Activated CD4-positive, alpha-beta T cell treated with anti-CD3 and anti-CD28 coated beads, Interleukin-2, amount 50 U/mL, for 1 hour (primary cell): ENCODE measurements at places on chromosomes 1 and 21.

GRCh38 chr1:58710190-58711085, 10.6 kb upstream of the MYSM1 start:
- DNase-seq: no peak

DNA sequence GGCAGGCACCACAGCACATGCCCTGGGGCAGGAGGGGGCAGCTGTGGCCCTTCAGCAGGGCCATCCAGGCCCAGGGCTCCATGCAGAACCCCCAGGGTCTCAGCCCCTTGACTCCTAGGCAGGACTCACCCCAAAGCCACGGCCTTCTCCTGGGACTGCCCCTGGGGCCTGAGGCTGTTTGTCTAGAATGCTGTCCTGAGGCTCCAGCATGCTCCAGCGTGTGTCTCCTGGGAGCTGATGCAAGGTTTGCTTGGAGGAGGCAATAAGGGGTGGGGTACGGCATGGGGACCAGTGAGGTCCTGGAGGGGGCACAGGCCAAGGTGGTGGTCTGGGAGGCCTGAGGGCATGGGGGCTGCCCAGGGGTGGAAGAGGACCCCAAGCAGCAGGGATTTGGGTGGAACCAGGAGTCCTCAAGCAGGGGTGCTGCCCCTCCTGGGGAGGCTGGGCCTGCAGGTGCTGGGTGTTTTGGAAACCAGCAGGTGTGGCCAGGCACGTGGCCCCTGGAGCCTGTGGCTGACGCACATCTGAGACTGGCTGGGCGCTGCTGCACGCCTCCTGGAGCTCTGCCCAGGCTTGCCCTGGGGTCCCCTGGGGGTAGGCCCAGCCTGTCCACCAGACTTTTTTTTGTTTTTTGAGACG, 7.8 kb upstream of the CALML6 start:
- no peak for DNase-seq

DNA sequence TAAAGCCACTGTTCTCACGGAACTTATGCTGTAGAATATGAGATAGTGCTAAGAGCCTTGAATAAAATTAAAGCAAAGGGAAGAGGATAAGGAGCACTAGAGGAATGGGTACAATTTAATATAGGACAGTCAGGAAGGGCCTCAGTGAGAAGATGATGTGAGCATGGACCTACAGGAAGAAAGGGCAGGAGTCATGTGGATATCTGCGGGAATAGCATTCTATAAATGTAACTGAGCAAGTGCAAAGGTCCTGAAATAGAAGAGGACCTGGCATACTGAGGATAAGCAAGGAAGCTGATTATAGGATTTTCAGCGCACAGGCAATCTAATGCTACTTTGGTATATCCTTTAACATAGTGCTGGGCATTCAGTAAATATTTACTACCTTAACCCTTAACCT, 12.6 kb upstream of the BCAS2 start:
- no peak for DNase-seq

- no peak for DNase-seq
These were observed 51.5 kb upstream of the GCLM start for GRCh38 chr1:93960641-93961147.

DNA sequence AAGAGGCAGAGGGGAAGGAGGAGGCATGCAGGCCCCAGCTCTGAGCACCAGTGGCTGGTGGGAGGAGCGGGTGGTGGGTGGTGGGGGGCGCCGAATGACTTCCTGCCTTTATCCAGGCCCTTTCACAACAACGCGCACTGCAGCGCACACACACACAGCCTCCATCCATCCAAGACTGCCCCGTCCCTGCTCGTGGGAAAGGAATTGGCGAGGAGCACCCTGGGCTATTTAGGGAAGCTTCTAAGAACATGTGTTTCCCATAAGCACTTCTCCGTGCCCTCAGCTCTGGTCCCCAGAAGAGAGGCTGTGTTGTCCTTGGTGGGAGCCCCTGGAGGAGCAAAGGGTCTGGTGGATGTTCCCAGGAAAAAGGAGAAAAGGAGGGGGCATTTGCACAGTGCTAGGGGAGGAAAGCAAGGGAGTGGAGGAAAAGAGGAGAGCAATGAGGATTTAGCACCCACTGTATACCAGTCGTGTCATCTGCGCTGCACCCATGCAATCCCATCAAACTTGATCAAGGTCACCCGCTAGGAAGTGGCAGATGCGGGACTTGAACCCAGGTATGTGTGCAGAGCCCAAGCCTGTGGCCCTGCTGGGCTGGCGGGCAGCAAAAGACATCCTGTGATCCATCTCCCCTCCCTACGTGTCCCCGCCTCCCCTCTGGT, 28.1 kb downstream of the EPHA2 start:
- no peak for DNase-seq

DNA sequence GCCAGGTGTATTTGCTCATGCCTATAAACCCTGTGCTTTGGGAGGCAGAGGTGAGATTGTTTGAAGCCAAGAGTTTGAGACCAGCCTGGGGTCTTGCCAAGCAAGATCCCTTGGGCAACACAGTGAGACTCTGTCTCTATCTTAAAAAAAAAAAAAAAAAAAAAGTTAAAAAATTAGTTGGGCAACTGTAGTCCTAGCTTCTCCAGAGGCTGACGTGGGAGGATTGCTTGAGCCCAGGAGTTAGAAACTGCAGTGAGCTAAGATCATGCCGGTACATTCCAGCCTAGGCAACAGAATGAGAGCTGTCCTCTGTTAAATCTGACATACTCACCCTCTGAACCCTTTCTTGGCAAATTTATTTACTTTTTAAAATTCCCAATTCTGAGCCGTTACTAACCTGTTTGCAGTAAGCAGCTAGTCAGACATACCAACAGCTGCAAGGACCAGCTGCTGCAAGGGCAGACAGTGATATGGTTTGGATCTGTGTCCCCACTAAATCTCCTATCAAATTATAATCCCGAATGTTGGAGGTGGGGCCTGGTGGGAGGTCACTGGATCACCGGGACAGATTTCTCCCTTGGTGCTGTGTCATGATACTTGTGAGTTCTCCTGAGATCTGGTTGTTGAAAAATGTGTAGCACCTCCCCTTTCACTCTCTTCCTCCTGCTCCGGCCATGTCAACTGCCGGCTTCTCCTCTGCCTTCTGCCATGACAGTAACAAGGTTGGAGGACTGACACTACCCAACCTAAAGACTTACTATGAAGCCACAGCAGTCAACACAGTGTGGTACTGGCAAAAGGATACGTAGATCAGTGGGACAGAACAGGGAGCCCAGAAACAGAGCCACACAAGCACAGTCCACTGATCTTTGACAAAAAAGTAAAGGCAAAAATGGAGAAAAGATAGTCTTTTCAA, 10.6 kb downstream of the PARP1 start:
- no peak for DNase-seq

DNA sequence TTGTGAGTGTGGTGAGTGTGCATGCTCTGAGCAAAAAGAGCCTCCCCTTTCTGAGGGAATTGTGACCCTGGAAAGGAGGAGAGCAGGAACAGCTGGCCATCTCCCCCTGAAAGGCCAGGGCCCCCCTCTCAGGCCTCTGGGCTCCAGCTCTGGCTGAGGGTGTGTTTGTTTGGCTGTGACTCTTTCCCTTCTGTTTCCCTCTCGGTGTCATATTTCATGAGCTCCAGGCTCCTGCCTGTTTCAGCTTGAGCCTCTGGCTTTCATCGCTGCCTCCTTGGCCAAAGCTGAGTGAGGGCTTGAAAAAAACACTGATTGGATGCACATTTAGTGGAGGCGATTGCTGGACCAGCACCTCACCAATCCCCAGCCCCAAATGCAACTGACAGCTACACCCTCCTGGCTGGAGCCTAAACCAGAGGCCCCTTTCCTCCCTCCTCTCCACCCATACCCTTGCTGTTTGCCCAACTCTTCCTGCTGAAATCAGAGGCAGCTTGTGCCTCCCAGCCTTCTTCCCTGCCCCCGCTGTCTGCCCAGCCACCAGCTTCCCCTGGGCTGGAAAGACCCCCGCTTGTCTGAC, 64.1 kb downstream of the DDR2 start:
- no peak for DNase-seq

- DNase-seq: no peak
These were observed 29.6 kb downstream of the ZNF691 start for GRCh38 chr1:42876009-42876408.

GRCh38 chr1:110113551-110113950, 1.3 kb downstream of the UBL4B start:
- DNase-seq: no peak

DNA sequence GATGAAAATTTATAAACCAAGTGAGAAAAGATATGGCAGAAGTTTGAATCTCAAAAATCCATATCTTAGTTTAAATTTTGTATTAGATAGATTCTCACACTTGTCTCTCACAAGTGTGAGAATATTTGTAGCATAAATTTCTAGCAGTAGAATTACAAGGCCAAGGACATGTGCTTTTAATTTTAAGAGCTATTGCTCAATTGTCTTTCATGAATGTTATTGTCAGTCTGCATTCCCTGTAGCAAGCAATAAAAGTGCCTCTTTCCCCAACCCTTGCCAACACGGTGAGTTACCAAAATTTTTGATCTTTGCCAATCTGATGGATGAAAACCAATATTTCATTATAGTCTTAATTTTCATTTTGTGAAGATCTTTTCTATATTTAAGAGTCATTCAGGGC, 64.0 kb downstream of the CTH start:
- no peak for DNase-seq

DNA sequence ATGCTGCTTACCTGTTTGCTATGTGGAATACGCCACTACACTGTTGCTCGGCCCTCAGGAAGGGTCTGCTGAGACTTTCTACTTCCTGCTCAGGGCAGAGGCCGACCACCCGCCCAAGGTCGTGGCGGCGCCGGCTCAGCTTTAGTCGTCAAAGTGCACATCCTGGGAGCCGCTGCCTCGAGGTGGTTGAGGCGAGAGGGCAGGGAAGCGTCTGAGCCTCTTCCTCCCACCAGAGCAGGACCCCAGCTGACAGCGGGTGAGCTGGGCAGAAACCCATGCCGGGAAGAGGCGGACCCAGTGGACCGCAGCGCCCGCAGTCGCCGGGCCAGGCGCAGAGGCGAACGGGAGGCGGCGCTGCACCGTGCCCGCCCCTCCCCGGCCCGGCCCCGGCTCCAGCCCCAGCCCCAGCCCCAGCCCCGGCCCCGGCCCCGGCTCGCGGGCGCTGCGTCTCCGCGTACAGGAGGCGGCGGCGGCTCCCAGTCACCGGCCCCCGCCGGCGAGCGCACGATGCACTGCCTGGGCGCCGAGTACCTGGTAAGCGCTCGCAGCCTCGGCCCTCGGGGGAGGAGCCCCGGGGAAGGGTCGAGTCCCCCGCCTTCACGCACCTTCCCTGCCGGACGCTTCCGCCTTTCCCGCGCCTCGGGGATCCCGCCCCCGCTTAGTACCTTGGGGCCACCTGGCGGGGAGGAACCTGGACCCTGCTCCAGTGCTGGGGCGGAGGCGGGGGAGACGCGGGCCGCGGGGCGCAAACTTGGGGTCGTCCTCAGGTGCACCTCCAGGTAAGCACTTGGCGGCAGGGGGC, at the start of gene SLC44A3:
Gene SLC44A3 (plus strand): TSS at position 413 of the 802 bp plus-strand sequence. CDS start 95 bp downstream, at position 508.
- no peak for DNase-seq
